ENCODE measurements at places on chromosomes 2 and 18.

GRCh38 chr2:8514796-8515758 is 166.8 kb upstream of the ID2 start:
- DNase-seq = no peak

GRCh38 chr2:98634406-98635092 is 26.2 kb downstream of the UNC50 start:
- no peak for DNase-seq

- no peak for DNase-seq
Measured at GRCh38 chr2:73892631-73893329, at the start of gene ACTG2. Gene ACTG2 (plus strand): TSS chr2:73893008. CDS start chr2:73901312, 8,304 bp downstream.

- no peak for DNase-seq
Measured at GRCh38 chr2:147211484-147211883, 633.3 kb upstream of the ACVR2A start.

DNA sequence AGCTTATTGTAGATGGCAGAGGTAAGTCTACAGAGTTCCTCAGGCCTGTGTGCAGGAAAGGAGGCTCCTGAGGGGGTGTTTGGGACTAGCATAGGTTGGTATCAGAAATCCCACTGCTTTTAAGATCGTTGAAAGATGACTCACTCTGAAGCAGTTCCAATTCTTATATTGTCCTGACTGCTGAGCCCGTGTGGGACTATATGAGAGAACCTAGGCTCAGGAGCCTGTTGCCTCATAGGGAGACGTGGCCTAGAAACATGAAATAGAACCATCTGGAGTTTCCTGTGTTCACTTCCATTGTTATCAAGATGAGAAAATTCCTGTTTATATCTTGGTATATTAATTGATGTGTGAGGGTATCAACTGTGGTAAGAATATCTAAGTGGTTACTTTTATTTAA is 5.7 kb downstream of the CCT7 start:
- no peak for DNase-seq

- DNase-seq = no peak
Measured at GRCh38 chr18:512957-513356, 12.5 kb upstream of the COLEC12 start.

GRCh38 chr2:103738108-103738507 is 976.3 kb downstream of the TMEM182 start:
- no peak for DNase-seq

DNA sequence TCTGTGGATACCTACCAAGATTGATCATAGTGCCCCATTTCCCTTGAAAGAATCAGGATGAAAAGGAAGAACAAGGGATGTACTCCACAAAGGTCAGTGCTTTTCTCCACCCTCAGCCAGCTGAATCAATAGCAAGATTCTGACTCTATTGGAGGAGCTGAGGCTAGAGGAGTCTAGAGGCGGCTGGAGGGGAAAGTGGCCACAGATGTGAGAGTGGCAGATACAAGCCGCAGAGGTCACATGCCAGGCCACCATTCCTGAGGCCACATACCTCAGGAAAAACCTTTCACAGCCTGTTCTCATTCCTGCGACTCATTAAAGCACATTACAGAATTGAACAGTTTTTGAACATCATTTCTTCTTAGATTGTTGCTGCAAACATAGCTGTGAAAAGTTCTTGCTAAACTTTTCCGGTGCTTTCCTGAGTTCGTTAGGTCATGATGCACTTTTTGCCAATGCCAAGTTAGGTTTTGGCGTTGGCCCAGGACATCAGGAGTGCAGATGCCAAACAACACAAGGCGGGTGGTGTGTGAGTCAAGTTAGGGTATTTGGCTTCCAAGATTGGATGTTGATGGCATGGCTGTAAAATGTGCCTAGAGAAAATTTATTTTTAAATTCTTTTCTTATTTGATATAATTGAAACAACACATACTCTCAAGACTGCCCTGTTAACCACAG is 160.7 kb upstream of the SP5 start:
- DNase-seq = no peak

GRCh38 chr2:230678018-230678417 is 34.6 kb upstream of the CAB39 start:
- no peak for DNase-seq

DNA sequence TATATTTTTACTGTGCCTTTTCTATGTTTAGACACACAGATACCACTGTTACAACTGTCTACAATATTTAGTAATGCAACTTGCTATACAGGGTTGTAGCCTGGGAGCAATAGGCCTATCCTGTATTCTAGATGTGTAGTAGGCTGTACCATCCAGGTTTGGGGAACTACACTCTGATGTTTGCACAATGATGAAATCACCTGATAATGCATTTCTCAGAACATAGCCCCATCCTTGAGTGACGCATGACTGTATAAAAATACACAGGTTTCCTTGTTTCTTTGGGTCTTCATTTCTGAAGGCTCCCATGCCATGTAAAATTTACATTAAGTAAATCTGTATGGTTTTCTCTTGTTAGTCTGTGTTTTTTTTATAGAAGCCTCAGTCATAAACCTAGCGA is 270.9 kb upstream of the SKOR2 start:
- DNase-seq = no peak

- peak; percentile 84 for DNase-seq
Measured at GRCh38 chr2:38581193-38582147, 21.3 kb downstream of the HNRNPLL start.

- DNase-seq = no peak
Measured at GRCh38 chr2:181947273-181947672, 38.4 kb upstream of the PPP1R1C start.
